ENCODE measurements at places on chromosomes 7 and 10.
A peak's percentile ranks its signal among the peaks of the same experiment; 100 is the strongest.

- DNase-seq, result no peak
Measured at GRCh38 chr10:97053276-97053675, 132.5 kb downstream of the SLIT1 start.

- DNase-seq, result peak; percentile 35
Measured at GRCh38 chr10:120514035-120514620, 57.1 kb downstream of the PLPP4 start.

GRCh38 chr7:48962821-48963505, 38.6 kb downstream of the CDC14C start:
- DNase-seq, result no peak

DNA sequence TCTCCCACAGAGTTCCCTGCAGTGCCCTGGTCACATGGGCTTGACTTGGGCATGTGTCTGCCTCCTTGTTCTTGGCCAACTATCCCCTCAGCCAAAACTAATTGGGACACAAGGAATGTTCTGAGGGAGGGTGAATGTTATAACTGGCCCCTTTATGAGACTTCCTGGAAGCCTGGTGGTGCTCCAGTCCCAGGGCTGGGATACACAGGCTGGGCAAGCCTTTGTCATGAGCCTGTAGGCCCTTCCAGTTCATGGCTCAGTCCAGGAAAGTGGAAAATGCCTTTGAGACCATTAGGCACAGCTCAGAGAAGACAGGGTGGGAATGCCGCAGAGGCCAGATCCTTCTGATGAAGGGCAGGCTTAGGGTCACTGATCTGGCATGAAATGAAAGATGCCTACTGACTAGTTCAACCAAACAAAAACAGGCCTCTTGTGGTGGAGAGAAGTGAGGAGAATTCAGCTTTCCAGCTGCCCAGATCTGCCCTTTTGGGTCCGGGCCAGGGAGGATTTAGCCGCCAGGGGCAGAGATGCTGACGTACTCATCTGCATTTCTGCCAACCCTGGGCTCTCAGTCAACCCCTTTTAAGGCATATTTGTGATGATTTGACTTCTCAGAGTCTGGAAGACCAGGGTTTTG, 961.5 kb downstream of the KCNMA1 start:
- no peak for DNase-seq

GRCh38 chr10:83119346-83119745, 1020.0 kb upstream of the GHITM start:
- no peak for DNase-seq

- DNase-seq, result no peak
Measured at GRCh38 chr7:64602086-64602485, 39.2 kb upstream of the ZNF680 start.

DNA sequence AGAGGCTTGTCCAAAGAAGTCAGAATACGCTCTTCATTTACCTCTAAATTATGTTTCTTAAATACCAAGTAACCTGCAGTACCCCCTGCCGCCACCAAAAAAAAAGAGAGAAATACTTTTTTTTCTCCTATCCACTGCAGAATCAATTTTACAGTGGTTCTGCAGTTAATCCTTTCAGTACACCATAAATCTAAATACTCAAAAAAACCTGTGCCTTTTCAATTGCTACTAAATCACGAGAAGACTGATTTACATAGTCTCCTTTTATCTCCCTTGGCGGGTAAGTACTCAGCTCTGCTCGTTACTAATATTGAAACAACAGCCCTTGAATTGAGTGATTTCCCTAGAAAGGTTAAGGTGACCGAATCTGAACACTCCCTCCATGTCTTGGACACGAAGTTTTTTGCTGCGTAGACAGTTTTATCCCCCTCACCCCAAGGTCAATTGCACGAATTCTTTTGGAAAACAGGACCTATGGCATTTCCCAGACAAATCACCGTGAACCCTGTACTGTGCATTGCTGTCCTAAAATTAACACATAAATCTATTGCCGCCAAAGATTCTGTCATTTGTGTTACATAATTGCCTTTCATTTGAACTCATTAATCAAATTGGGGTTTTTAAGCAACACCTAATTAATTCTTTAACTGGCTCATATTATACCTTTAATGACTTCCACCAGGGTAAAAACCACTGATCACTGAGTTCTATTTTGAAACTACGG, 512 bp upstream of the VIM start:
- no peak for DNase-seq

- DNase-seq, result no peak
Measured at GRCh38 chr10:27169849-27170248, 14.7 kb downstream of the MASTL start.

DNA sequence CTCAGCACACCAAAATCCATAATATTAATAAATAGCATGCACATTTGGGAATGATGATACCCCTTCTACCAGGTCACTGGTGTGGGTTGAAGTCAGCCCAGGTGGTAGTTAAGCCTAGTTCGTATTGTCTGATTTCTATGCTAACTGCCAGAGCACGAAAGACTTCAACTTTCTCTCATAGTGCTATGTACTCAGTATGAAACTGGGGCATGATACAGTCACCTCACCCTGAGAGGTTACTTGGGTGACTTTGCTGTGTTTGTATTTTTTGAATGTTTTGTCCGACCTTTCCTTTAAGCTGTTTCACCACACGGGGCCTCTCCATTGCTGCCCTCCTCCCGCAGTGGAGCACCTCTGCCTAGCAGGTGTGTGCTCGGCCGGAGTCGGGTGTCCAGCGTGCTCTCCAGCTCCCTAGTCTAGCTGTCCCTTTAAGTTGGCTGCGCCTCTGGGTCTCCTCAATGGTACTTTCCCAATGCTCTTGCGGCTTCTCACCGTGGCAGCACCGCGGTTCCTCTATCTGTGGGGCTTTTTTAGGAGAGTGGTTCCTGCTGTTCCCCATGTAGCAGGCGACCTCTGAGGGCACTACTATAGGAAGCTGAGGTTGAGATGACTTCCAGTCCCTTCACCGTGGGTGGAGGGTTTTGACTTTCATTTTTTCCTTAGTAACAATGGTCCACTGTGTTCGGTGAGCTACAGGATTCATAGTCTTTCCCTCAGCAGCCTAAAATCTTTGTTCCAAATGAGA, 524.0 kb upstream of the PFKP start:
- no peak for DNase-seq

GRCh38 chr7:112866424-112866823, 76.2 kb upstream of the TMEM168 start:
- DNase-seq, result peak; percentile 16

DNA sequence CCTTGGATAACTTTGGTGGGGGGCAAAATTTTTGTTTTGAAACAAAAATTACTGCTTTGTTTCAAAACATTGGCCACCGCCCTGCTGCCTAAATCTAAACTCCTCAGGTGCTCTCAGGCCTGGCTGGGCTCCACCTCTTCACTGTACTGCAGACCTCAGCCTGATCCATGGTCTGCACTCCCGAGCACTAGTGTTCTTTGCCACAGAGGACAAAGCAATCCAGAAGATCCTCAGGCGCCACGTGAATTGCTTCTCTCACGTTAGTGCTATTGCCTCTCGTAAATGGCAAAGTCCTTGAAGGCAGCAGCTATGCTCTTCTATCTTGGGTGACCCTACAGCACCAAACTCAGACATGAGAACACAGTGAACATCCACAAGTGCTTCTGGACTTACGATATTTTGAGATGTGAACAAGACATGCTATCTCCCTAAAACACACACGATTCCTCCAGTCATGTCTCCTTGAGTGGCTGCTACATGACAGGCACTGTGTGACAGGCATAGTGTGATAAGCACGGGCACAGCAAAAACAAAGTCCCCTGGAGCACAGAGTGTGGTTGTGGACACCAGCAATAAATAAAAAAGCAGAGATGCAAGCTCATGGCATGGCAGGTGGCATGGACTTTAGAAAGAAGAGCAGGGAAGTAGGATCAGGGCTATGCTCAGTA, 582.1 kb upstream of the DPP6 start:
- no peak for DNase-seq

DNA sequence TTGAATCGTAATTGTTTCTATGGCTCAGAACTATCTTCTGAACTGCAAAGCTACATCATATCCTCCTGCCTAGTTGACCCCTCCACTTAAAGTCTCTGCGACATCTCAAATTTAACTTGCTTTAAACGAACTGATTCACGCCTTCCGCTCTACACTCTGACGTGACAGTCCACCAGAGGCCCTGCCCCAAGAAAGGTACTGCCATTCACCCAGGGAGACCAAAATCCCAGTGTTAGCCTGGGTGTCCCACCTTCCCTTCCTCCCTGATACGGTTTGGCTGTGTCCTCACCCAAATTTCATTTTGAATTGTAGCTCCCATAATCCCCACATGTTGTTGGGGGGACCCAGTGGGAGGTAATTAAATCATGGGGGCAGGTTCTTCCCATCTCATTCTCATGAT, 90.8 kb downstream of the CPXM2 start:
- no peak for DNase-seq

DNA sequence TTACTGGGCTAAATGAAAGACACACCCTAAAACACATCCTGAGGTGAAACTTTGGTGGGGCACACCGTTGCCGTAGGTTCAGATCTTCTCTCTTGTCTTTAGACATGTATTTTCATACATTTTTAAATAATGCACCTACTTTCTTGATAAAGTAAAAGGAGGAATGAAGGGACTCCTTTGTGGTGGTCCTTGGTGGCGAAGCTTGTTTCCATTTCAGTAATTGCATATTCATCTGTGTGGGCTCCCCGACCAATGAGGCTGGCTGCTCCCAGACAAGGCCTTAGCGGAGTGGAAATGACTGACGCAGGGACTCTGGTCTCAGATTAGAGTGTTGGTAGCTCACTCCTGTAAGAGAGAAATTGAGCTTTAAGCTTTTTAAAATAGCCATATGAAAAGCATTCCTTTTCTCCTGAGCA, 815 bp downstream of the CCSER2 start:
- peak; percentile 33 for DNase-seq

DNA sequence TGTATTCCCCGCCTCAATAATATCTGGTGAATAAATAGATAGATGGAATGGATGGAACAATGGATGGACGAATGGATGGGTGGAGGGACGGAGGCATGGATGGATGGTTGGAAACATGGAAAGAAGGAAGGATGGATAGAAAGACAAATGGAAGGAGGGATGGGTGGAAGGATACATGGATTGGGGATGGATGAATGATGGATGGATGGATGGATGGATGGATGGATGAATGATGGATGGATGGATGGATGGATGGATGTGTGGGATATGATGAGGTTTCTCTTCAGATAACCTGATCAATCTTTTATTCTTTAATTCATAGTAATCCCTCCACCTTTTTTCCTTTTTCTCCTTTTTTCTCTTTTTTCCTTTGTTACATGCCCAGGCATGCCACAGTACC, 3.0 kb upstream of the AKR1B15 start:
- no peak for DNase-seq

DNA sequence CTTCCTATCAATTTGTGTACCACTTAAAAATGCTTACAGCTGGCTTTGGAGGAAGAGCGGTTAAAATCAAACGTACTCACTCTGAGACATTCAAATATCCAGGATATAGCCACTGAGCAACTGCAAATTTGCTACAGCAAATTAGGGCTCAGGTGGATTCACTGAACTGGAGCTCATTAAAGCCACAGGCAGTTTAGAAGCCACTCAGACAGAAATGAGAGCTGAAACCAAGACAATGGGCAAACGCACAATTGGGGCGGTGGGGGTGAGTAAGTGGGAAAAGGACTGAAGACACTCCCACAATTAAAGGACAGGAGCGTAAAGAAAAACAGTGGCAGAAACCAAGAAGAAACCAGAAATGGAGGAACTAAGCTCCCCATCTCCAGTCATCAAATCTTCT, 20.5 kb downstream of the MPP7 start:
- DNase-seq, result no peak

- no peak for DNase-seq
Measured at GRCh38 chr10:65548001-65548400, 1377.8 kb upstream of the LRRTM3 start.

DNA sequence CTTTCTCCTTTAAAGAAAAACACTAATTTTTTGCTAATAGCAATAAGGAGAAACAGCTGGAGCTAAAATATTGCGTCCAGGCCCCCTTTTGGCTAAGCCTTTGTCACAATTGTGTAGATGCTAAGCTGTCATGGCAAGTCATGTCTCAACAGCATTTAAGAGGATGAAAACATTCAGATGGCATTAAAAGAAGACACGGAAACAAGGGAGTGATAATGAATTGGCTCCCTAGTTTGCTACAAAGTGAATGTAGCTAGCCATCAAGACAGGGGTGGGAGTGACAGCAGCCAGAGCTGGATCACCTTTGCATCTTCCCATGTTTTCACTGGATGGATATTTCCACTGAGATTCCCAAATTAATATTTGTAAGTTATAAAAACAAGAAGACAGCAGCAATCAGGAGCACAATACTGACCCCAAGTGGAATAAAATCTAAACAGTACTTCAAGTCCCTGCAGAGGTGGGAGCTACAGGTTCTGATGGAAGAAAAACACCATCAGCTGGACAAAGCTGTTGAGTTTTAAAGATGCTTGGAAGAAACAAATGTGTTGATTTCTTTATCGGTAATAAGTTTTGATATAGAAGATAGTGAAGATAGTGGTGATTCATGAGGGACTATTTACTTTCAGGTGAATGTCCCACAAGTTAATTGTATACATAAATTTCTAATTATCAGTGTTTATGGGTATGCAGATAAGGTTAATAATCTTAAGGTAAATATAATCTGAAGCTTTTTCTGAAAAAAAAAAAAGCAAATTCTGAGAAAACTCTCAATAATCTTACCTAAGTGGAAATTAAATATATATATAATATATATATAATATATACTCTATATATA, 129.4 kb downstream of the SLC16A9 start:
- peak; percentile 25 for DNase-seq

GRCh38 chr10:17713758-17714157, 38.2 kb upstream of the TMEM236 start:
- DNase-seq, result no peak

- DNase-seq, result no peak
Measured at GRCh38 chr7:23105086-23105643, 420 bp upstream of the KLHL7 start.

DNA sequence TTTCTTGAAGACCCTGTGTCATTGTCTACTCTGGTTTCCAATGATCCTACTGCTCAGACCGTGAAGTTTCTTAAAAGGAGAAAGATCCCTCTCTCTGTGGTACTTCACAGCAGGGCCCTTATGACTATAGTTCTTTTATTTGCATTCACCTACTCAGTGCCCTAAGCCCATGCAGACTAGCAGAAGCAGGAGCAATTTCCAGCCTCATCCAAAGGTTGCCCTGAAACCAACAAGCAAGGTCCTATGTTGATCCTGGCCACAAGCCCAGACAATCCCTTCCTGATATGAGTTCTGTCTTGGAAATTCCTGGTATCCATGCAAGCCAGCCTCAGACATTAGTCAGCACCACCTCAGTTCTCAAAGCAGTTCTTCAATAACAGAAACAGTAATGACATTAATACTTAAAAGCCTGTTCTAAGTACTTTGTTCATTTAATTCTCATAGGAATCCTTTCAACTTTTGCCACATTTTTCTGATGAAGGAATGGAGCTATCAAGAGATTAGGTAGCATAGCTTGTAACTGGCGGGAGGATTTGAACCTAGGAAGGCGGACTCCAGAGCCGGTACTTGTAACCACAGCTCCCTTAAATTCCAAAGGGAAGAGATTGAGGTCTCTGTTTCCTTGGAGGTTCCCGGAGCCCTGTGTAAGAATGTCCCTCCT, 58.1 kb upstream of the ST8SIA6 start:
- DNase-seq, result no peak

All from hematopoietic multipotent progenitor cell (in vitro differentiated cells).